ENCODE measurements at places on chromosomes 3 and 15.

GRCh38 chr3:114712728-114713492 is 419.1 kb downstream of the TIGIT start:
- no peak for DNase-seq

DNA sequence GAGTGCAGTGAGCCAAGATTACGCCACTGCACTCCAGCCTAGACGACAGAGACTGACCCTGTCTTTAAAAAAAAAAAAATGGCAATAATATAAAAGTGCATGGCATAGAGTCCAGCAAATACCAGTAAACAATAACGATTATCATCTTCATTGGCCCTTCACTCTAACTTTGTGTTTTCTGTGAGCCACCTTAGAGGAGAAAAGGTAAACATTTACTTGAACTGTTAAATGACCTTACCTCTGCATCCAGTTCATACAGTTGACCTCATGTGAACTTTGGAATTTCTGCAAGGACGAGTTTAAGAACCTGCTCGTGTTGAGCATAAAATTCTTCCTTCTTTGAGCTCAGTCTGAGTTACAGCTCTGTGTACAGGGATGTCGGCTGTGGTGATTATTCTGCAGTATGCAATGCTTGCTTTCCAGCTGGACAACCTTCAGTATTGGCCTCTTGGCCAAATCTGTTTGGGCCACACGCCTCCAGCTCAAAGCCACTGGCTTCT is 56.6 kb downstream of the RLBP1 start:
- DNase-seq: no peak

DNA sequence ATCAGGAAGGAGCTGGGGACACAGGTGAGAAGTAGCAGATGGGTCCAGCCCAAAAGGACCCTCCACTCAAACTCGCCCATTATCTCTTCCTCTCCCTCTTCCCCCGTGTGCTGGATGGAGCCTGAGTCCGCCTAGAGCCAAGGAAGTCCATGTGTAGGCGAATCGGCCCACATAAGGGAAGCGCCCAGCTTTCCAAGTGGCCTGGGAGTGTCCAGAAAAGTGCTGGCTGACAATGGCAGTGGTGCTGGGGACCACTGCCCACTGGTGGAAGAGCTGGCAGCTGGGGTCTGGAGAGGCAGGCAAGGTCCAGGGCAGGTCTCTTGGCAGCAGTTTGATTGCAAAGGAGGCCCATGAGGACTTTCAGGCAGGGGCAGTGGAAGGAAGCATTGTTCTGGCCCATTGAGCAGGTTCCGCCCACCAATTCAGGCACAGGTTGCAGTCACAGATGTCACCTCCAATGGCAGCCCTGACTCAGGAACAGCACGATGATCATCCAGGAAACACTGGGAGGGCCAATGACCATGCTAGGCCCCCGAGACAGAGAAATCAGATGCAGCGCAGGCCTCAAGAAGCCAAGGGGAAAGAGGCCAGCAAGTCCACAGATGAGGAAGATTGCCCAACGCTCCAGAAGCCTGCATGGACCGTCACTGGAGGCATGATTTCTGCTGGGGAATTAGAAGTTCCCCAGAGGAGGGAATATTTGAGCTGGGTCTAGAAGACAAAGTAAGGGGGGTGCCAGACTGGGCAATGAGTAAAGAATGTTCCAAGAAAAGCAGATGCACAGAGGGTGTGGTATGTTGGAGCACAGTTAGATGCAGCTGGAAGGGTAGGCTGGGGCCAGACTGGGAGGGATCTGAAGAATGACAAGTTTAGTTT is 3.0 kb downstream of the MFGE8 start:
- no peak for DNase-seq

DNA sequence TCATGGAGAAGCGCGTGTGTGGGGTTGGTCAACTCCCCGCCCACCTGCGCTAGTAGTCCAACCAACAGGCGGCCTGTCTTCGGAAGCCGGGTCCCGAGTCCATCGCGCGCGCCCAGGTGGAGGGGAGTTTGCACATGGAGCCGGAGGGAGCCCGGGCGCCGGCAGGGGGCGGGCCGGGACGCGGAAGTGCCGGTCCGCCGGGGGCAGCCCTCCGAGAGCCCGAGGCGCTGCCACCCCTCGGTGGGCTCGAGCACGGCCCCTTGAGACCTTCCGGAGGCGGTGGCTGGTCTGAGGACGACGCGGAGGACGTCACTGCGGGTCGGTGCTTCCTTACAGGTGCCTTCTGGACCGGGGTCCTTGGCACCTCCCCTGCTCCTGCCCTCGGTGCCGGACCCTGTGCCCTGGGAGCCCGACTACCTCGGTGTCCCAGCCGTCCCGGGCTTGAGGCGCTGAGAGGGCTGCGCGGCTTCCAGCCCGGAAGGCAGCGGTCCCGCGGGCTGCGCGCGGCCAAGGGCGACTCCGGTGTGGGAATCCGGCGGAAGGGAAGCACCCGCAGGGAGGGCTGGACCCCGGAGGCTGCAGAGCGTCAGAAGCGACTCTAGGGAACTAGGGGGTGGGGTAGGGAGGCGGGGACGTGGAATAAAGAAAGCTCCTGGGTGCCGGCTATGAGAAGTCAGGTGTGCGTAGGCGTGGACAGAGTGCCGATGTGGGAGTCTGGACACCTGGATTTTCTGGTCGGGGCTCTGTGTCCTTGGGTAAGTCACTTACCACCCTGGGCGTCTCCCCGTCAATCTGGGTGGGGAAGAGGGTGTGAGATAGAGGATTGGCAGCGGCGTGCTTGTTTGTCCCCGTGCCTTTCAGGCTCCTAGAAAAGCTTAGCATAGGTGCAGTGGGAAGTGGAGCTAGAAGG is 212.3 kb downstream of the FGF12 start:
- DNase-seq: no peak

DNA sequence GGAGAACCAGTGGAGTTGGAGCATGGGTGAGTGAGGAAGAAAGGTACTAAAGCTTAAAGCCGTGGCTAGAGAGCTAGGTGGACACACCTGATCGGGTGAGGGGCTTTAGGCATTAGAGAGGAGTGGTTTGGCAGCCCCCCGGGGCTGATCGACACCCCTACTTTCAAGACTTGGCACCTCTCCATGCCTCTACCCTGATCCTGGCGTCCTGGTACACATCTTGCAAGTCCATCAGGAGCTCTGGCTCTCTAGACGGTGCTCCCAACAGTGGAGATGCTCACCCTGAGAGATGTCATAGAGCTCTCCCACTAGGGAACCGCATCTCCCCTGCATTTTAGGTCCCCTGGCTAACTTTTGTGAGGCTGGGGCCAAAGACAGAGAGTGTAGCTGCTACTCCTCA is 98.1 kb downstream of the XXYLT1 start:
- no peak for DNase-seq

- no peak for DNase-seq
These were observed 13.3 kb upstream of the HHLA2 start for GRCh38 chr3:108283006-108283405.

DNA sequence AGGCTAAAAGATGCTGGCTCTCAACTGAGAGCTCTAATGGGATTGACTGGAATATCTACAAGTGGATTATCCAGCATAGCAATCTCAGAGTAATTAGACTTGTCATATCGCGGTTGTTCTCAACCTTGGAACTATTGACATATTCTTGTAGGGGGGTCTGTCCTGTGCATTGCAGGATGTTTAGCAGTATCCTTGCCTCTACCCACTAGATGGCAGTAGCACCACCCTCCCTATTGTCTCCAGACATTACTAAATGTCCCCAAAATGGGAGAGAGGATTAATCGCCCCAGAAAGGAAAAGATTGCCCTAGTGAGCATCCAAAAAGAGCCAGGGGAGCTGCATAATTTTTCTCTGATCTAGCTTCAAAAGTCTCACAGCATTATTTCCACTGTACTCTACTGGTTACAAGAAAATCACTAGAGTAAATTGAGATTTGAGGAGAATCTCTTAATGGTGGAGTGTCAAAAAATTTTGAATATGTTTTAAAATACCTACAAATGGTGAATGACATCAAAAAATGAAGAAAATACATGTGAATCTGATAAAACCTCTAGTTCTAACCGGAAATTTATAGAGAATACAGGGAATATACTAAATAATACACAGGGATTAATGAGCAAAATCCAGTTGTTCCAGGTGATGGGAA is 388.2 kb upstream of the AGTR1 start:
- no peak for DNase-seq

- no peak for DNase-seq
These were observed 353.6 kb downstream of the NTRK3 start for GRCh38 chr15:87902772-87903426.

GRCh38 chr15:99931703-99932603 is 198.7 kb upstream of the LYSMD4 start:
- DNase-seq: no peak

DNA sequence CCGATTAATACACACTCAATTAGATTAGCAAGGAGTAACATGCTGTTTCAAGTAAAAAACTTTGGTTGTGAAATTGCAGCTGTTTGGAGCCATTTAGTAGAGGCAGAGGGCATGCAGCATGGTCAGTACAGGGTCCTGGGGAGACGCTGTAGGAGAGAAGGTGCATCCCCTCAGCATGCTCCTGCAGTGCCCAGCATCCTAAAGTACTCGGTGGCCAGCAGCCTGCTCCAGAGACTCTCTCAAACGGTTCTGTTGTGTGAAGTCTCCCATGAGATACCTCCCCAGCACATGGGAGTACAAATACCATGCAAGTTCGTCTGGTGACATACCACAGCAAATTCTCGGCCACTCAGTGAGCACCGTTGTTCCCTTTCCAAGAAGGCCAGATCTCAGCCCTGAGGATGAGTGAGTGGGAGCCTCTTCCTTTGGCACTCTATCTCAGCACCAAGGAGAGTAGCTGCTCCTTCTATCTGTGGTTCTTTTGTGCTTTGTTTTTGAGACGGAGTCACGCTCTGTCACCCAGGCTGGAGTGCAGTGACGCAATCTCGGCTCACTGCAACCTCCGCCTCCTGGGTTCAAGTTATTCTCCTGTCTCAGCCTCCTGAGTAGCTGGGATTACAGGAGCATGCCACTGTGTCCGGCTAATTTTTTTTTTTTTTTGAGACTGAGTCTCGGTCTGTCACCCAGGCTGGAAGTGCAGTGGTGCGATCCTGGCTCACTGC is 72.7 kb downstream of the TJP1 start:
- DNase-seq: no peak

GRCh38 chr3:28982906-28983305 is 298.0 kb upstream of the RBMS3 start:
- no peak for DNase-seq

- no peak for DNase-seq
These were observed 82.4 kb downstream of the FBXL22 start for GRCh38 chr15:63679588-63679987.

DNA sequence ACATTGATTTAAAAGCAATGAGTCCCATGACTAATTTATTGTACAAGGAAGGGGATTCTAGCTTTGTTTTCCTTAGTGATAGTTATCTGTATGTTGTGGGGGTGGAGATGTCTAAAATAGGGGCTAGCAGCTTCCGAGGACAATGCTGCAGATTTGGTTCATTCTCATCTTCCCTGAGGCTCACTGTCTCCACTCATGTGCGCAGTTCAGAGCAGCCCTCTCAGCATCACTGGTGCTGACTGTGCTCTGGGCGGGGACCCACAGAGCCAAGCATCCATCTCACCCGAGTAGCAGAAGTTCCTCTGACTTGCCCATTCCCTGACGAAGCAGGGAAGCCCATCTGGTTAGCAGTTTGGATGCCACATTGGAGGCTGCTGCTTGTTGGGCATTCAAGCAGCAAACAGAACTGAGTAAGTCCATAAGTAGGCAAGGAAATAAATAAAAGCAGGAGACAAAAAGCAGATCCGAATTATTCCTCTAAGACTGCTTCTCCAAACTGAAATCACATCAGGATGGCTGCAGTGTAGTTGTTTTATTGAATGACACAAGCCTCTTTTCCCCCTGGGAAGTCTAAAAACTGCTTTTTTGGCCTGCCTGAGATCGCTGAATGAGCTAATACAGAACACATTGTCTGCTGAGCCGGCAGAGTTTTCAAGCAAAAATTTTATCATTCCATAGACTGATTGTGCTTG is 27.5 kb downstream of the RARB start:
- DNase-seq: no peak

DNA sequence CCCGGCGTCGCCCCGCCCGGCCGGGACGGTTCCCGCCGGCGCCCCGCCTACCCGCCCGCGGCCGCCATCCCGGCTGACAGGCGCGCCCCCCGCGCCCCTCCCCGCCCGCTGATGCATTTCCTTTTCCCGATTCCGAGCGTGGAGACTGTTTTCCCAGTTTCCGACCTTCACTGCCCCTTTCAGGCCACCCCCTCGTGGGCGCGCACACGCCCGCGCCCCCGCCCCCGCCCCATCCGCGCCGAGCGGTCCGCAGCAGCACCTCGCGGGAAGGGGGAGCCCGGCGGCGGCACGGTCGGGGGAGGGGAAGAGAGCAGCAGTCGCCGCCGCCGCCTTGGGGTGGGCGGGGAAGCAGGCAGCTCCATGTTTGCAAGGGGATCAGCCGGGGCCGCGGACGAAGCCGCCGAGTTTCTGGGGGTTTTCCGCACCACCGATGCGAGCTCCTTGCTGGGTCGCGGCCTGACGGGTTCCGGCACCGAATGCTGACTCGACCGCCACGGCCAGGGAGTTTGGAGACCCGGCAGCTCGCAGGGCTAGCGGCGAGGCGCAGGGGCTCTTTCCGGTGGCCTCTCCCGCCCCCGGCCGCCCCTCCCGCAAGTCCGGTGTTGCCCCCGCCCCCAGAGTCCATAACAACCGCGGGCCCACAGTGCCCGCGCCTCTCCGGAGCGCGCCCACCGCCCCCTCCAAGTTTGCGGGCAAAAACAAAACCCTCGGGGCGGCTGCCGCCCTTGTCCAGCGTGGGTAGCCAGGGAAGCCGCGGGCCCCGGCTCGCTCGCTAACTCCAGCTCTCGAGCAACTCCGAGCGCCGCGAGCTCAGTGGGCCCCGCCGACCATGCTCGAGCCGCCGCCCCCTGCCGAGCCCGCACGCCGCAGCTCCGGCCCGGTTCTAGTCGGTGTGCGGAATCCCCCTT is 3.2 kb upstream of the SIN3A start:
- no peak for DNase-seq

DNA sequence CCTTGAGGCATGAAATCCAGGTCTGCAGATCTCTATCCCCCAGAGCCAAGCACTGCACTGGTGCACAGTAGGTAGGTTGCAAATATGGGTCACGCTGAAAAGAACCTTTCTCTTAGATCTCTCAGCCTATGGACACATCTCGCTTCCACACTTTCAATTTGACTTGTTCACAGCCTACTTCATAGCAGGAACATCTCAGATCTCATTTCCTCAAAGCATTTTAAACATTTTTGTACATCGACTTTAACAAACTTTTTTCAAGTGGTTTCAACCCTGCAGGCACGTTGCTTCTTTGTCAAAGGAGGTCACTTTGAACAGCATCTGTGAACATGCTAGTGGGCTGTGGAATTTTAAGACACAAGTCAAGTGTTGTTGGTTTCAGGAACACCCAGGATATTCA is 76.0 kb downstream of the SLC12A8 start:
- DNase-seq: no peak
